T47D (cell line): ENCODE measurements at places on chromosomes 1 and 21.

- DNase-seq: no peak
These were observed 35.1 kb downstream of the KCNJ15 start for GRCh38 chr21:38291874-38292273.

DNA sequence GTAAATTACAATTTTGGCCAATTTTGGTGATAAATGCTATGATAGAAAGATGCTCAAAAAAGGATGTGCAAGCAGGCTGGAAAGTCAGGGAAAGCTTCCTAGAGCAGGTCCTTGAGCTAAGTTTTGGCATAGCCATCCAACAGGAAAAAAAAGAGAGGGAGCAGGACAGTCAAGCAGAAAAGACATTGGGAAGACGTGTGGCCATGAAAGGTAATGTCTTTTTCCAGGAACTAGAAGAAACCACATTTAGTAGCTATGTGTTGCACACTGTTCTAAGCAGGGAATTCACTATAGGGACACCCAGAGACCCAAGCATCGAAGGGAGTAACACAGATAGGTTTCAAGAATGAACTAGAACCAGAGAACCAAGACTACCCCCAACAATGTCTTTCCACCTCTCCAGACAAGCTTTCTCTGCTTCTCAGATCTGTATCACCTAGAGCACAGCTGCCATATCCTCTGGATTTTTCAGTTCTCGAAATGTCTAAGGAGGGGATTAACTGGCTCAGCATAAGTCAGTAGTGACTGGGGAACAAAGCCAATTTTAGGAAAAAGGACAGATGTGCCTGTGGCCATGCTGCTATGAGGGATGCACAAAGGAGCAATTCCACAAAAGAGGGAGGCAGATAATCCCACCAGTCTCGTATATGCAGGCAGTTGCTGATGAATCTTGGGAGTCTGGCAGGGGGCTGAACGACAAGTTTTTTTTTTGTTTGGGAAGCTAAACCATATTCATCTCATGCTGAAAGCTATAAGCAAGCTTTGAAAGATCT lies 97.1 kb upstream of the DAB1 start:
- DNase-seq: no peak

GRCh38 chr1:156247460-156248322 lies at the start of gene PAQR6:
PAQR6 (minus strand) TSS chr1:156248056; CDS start chr1:156246731, 1,325 bp downstream.
- DNase-seq: no peak

GRCh38 chr1:229452956-229453801 lies 19.3 kb upstream of the ACTA1 start:
- peak; percentile 44 for DNase-seq

- DNase-seq: no peak
These were observed 117.3 kb upstream of the IRF2BP2 start for GRCh38 chr1:234727018-234727940.

GRCh38 chr21:41328660-41329607 lies 12.3 kb downstream of the FAM3B start:
- DNase-seq: no peak

DNA sequence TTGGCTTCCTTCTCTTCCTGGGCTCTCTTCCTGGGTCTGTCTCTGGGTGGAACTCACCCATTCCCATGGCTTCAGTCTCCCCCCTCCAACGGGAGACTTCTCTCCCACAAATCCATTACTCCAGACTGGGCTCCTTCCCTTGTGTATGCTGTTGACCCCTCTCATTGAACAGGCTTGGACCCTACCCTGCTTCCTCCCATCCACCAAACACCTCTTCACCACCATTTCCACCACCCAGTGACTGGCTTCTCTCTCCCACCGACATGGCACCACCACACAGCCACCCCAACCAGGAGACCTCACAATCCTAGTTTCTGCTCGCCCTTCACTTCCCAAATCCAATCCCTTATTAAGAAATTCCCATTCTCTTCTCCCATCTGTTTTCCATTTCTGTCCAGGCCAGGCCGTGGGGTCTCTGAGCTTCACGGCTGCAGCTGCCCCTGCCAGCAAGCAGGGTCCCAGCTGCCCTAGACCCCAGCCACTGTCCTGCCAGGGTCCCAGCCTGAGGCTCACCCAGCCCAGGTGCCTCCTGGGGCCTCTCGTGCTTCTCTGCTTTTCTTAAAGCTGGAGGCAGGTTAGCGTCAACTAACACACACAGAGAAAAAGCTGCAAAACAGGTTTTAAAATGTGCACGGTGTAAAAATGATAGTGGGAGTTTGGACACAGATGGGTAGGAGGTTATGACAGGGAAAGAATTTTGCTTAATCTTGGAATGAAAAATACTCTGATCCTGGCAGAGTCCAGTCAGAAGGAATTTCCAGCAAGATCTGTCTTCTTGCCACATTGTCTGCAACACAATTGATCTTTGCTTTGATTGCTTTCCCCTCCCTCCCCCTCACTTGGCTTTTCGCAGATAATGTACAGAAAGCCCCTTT lies 383.8 kb upstream of the VAMP3 start:
- DNase-seq: peak; percentile 35

DNA sequence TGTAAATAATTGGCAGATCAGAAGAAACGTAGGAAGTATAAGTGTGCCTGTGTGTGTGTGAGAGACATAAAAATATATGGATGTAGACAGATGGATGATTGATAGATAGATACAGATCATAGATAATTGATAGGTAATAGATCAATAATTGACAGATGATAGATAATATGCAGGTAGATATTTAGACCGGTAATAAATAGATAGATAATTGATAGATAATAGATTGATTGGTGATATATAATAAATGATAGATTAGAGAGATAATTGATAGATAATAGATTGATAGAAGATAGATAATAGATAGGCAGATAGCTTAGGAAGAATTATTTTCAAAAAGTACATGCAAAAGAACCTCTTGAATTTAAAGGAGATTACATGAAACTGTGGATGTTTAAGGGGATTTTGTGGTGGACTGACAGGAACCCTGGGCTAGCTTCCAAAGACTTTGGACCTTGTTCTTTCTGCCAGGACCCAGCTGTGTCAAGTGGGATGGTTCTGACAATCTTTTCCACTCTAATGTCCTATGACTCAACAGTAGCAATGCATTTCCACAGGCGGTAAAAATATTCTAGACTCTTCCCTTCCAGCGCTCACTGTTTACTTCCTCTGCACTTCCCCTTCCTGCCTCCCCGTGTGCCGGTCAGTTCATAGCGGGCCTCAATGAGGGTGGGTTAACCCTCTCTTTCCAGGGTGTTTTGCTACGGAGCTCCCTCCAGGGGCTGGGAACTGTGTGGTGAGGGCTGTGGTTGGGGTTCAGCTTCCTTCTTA lies 39.4 kb downstream of the KCNJ15 start:
- no peak for DNase-seq

DNA sequence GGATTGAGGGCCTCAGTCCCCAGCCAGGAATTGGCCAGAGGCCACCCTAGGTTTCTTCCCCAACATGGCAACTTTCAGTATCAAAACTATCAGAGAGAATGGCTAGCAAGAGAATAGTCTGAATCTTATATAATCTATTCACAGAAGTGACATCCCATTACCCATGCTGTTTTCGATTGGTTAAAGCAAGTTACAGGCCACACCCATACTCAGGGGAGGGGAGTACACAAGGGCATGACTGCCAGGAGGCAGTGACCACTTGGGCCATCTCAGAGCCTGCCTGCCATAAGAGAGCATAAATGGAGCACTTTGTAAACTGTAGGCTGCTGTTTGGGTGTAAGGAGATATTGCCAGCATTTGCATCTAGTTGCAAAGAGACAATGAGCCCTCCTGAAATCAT lies 65.4 kb downstream of the FAM163A start:
- peak; percentile 32 for DNase-seq

- DNase-seq: no peak
These were observed 75.1 kb upstream of the GRIK1 start for GRCh38 chr21:30014886-30015285.

DNA sequence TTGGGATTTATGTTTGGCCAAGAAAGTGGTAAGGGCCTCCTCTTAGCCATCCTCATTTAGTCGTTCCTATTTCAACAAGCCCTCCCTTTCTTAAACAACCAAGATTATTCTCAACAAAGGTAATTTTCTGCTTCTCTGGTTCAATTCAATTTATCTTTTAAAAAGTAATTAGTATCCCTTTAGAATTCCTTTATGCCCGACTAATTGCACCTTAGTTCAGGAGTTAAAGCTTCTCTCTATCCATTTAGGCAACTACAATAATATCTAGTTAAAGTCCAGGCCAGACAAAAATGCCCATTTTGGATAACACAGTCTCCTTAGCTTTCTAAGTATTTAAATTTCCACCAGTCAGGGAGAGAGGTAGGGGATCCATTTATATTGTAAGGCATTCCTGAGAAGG lies 136.7 kb upstream of the MAGI3 start:
- no peak for DNase-seq

- no peak for DNase-seq
These were observed 20.5 kb downstream of the SOX13 start for GRCh38 chr1:204093421-204093717.

DNA sequence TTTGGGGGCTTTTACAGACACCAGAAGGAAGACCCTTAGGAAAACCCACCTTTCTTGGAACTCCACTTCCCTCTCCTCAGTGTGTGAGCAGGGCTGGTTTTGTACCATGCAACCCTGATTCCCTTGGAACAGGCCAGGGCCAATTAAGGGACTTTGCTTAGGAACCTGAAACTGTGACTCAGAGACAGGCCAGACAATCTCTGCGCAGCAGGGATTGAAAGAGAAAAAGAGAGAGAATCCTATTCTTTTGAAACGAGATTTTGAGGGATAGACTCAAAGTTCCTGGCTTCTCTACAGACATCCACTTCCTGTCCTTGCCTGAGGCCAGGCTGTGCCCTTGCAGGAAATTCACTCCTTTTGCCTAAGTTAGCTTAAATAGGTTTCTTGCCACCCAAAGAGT lies 23.1 kb upstream of the C1orf198 start:
- no peak for DNase-seq

DNA sequence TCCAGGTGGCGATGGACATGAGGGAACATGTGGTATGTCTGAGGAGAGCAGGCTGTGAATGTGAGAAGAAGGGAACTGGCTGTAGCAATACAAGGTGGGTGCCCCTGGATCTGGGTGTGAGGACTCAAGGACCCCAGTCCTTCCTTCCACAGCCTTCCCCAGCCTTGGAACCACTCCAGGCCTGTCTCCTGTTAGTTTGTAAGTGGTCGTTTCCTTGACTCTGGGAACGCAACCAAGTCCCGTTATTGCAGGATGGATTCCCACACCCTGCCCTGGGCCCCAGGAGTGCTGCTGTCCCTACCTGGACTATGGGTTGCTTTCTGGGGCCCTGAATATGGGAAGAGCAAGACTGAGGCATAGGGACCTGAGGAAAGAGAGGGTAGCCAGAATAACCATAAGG lies 47.2 kb upstream of the VANGL1 start:
- no peak for DNase-seq

- DNase-seq: no peak
These were observed 1.2 kb downstream of the PTP4A2 start for GRCh38 chr1:31936981-31937299.

GRCh38 chr1:220371324-220371723 lies 99.1 kb upstream of the RAB3GAP2 start:
- DNase-seq: no peak

DNA sequence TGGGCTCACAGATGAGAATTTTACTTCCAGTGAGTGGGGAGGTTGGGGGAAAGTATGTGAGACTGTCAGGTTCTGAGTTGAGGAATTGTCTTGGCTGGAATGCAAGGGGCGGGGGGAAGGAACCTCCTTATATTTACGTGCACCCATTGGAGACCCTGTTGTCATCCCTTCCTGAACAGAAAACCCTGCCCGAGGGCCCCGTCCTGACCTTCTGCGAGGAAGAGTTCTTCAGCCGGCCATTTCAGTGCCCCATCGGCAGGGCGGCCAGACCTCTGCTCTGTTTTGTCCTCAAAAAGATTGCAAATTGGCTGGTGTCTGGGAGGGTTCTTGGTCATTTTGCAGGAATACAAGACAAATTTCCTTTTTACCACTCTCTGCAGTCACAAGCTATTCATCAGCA lies 7.1 kb downstream of the KIF26B start:
- no peak for DNase-seq

- DNase-seq: no peak
These were observed 465.2 kb downstream of the AJAP1 start for GRCh38 chr1:5119366-5120234.

DNA sequence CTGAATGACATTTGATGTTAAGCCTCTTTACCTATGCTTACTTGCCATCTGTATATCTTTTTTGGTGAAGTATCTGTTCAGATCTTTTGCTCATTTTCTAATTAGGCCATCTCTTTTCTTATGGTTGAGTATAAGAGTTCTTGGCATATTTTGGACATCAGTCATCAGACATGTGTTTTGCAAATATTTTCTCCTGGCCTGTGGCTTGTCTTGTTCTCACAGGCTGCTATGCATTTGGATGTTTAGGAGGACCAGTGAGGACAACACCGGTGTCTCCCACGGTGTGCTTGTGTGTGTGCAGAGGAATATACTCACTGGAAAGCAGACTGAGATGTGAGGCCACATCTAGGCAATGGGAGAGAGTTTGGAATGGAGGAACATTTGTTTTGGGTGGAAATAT lies 87.1 kb upstream of the LYST start:
- DNase-seq: no peak

DNA sequence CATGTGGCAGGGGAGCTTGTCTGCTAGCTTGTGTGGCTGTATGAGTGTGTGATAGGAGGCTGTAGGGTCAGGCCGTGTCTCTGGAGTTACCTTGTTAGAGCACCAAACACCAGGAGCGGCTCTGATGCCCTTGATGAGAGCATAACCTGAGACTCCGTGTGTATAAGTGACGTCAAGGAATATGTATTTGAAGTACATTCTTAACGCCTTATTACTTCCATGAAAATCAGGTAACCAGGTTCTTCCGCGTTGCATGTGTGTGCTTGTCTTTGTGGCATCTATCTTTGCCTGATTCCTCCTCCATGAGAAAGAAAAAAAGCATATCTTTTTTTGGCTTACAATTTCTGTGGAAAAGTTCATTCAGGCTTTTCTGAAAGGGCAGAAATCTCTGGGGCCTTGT lies 4.6 kb downstream of the OLFML3 start:
- DNase-seq: no peak

DNA sequence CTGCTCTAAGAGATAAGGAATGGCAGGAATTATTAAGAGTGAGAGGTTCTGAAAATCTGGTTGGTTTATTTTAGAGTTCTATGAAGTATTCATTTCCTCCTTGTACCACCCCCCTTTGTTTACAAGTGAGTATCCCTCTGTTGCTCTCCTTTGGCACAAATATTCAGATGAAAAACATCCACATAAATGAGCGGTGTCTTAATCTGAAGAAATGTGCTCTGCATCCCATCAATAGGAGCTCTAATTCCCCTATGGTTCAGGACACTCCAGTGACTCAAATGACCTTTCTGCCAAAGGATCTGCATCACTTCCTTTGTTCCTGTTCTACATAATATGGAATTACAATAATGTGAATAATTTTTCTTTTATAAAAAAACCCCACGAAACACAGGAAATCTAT lies 16.6 kb downstream of the DDAH1 start:
- no peak for DNase-seq

DNA sequence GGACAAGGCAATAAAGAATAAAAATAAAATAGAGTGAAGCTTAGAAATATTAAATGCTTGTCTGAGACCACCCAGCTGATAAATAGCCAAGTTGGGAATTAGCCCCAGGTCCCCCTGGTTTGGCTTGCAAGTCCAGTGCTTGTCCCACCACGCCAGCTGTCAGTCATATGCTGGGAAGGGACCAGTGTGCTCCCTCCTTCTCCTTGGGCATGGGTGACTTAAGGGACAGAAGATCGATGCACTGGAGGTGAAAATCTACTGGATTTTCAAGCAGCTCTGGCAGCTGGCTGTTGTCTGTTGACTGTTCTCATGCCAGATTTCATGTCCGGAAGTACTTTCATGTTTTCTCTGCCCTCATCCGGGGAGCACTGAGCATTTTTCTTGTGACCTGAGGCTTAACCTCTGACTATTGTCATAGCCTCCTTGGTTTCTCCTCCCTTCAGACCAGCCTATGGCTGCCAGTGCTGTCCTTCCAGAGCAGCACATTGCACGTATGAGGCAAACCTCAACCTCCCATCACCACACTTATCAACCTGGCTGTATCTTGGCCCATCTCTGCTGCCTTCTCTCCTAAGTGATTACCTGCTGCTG lies 12.4 kb downstream of the LMOD1 start:
- DNase-seq: no peak
